ENCODE measurements at places on chromosomes 16 and 17.
A peak's percentile ranks its signal among the peaks of the same experiment; 100 is the strongest.

DNA sequence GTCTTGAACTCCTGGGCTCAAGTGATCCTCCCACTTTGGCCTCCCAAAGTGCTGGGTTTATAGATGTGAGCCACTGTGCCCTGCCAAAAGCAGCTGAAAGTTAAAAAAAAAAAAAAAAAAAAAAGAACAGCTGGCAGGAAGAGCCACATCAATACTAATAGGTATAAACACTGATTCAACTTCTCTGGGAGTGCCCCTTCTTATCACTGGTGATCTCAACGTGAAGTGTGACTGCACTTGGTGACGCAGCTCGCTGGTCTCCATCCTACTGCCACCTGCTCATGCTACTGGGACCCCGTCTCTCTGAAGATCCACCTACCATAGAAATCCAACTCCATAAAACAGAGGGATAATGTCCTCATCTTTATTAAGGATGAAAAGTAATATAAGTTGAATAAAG is 40.8 kb downstream of the RNF157 start:
- peak; percentile 40 for DNase-seq

- DNase-seq, result no peak
These were observed 57.7 kb downstream of the SRL start for GRCh38 chr16:4184038-4184702.

DNA sequence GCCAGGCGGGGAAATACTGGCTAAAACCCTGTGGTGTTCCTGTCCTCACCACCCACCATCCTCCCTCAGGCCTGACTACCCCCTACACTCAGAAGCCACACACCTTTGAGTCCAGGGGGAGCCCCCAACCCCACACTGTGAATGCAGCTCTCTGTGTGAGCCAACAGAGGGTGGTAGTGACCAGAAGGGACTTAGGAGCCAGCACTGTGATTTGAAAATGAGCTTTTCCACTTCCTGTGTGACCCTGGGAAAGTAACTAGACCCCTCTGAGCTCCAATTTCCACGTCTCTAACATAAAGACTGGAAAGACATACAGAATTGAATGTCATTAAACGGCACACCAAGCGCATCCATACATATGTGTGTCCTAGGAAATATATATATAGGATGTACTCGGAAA is 58.7 kb downstream of the SDK2 start:
- no peak for DNase-seq

GRCh38 chr16:1144476-1145382 is 8.2 kb upstream of the CACNA1H start:
- no peak for DNase-seq

- no peak for DNase-seq
These were observed 51.8 kb downstream of the TEKT5 start for GRCh38 chr16:10642964-10643363.

DNA sequence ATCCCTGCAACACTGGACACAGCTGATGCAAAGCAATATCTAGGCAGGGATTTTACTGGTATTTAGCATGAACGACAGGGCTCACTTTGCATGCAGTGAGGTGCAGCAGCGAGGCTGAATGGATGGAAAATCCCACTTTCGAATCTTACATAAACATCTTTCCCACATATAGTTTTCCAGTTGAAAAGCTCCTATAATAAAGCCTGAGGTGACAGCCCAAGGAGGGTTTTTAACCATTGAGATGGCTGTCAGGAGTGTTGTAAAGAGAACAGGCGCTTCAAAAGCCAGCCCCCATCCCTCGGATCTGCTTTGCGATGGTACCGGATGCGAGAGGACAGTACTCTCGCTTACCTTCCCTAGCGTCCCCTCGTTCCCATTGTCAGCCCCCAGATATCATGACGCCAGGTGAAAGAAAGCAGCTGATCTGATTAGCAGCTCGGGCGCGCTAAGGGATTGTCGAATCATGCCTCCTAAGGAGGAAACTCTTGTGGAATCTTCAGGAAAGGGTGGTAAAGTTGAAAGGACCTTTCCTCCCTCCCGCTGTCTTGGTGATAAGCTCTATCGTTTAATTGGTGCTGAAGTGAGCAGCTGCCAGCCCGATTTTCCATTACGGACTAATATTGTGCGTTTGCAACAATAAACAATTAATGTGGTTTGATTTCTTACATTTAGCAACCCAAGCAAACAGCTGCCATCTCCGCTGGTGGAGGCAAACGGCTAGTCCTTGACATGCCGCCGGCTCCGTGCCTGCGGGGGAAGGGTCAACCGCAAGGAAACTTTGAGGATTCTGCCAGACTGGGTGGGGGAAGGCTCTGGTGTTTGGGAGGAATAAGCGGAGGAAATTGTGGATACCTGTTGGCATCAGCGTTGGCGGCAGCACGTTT is 1.8 kb downstream of the CDH8 start:
- DNase-seq, result no peak
